ENCODE measurements at places on chromosomes 12 and 14.

GRCh38 chr12:29691161-29691854, 92.4 kb downstream of the TMTC1 start:
- DNase-seq: no peak

GRCh38 chr12:12938541-12938940, 13.4 kb downstream of the GPRC5D start:
- no peak for DNase-seq

DNA sequence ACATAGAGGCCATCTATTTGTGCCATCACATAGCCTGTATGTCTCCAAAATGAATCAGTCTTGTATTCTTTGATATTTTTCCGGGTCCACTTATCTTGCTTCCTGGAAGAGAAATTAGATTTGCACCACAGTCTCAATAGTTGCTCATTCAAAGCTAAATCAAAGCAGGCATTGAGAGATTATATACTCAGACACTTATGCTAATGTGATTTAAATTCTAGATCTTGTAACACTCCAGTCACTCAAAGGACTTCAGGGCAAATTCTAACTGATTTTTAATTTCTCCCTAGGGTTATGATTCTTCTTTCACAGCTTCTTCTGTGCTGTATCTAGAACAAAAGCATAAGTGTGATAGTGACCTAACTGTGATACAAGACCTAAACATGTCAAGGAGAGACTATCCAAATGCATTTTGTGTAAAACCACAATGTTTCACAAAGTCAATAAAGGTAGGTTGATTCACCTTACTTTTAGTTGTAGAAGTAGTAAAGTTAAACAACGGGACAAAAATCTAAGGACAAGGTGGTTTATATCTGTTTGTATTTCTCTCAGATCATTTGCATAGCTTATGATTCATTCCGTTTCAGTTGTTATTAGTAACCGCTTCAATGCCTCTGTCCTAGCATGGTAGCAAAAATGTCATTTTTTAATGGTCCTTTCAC, 26.8 kb downstream of the PLBD1 start:
- no peak for DNase-seq

DNA sequence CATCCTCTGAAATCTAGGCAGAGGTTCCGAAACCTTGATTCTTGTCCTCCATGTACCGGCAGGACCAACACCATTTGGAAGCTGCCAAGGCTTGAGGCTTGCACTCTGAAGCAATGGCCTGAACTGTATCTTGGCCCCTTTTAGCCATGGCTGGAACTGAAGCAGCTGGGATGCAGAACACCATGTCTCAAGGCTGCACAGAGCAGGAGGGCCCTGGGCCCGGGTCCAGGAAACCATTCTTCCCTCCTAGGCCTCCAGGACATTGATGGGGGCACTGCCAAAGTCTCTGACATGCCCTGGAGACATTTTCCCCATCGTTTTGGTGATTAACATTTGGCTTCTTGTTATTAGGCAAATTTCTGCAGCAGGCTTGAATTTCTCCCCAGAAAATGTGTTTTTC, 198.7 kb downstream of the EFCAB11 start:
- no peak for DNase-seq

GRCh38 chr12:96295532-96296160, 101.5 kb downstream of the ELK3 start:
- no peak for DNase-seq

GRCh38 chr14:78524196-78524595, 354.0 kb downstream of the NRXN3 start:
- no peak for DNase-seq

- DNase-seq: no peak
These were observed 49.4 kb downstream of the ABCC9 start for GRCh38 chr12:21891751-21892217.

- DNase-seq: no peak
These were observed 340.1 kb downstream of the GLT1D1 start for GRCh38 chr12:129193263-129193871.

DNA sequence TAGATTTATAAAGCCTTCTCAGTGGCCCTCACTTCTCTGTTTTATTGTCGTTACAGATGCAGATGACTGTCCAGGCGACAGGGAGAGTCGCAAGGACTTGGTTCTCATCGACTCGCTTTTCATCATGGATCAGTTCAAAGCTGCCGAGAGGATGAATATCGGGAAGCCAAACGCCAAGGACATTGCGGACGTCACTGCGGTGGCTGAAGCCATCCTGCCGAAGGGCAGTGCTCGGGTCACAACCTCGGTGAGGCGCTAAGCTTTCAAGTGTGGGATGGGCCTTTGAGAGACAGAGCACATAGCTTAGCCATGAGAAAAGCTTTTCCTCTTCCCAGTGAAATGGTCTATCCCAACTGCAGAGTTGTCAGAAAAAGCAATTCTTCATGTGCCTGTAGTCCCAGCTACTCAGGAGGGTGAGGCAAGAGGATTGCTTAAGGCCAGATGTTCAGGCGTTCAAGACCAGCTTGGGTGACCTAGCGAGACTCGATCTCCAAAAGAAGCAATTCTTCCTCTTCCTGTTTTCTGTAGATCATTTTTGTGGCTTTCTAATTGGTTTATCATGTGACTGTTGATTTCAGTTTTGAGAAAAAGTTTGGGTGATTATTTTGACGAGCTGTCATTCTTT, 56.4 kb downstream of the EP400 start:
- no peak for DNase-seq

GRCh38 chr12:111451649-111452129, 46.0 kb downstream of the SH2B3 start:
- DNase-seq: no peak

GRCh38 chr14:87847216-87847755, 145.7 kb downstream of the GALC start:
- DNase-seq: no peak

DNA sequence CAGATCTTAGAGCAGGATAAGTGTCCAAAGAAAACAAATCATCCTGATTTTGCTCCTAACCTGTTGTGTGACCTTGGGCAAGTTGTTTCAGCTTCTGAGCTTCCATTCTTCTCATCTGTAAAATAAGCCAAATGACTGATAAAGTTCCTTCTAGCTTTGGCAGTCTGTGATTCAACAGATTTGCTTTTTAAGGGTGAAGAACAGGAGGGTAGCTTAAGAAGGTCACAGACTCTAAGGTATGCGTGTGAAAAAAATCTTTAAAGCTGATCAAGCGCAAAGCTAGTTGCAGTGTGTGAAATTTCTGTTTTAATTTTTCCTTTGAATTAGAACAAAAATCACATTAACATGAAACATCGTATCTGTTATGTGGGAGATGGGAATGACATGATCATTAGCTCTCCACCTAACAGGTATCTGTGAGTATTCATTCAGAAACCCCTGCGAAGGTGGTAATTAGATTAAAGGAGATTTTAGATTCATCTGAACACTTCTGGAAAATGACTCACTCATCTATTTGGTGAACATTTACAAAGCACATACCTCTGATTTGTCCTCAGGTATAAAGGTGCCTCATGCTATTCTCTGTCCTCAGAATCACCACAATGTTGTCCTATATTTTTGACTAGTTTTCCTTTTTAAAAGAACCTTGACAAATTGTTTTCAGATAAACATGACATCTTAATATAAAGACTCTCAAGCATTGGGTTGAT, 131.9 kb upstream of the CPM start:
- DNase-seq: no peak

GRCh38 chr12:124264879-124265278, 30.0 kb upstream of the RFLNA start:
- DNase-seq: no peak

DNA sequence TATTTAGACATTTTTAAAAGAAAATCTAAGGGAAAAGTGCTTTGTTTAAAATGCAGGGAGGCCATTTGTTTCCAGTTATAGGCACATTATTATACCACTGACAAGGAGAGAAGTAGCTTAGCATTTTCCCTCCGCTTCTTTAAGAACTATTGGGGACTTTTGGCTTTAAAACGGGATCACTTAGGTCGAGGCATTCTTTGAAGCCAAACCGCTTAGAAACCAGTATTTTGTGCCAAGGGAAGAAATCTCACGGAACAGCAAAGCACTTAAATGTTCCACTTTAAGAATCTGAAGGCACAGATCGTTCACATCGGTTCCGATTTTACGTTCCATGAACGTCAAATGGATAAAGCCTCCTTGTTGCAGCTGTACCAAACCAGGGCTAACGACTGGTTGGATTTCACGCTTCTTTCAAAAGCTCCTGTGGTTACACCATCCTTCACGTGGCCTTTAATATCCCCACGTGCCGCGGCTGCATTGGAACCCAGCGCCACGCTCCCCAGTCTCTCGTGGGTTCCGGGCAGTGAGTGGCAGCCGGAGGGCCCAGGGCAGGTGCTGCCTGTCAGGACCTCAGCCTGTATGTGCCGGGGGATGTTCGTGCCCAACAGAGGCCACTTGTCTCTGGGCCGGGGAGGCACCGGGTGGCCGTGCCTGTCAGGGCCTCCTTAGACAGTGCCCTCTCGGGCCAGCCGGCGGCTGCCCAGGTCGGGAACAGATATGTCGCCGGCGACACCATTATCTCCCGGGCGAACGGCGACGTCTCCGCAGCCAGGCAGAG, 195.4 kb downstream of the KIF26A start:
- no peak for DNase-seq

- DNase-seq: no peak
These were observed 10.1 kb downstream of the LACRT start for GRCh38 chr12:54624315-54625279.

DNA sequence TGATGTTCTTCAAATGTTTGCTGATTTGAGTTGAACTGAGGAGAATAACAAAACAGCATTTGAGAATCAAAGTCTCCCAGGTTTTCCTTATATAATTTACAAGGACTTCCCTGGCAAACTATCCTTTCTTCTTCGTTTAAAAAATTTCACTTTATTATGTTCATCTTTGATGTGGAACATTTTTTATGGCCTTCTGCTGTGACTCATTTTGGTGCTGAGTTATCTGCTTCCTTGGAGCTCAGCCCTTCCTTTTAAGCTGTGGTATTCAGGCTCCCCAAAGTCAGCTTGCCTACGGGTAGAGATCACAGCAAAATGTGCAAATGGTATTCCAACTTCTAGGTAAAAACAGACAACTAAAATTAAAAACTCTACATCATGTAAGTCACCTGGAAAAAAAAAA, 1.4 kb upstream of the ANO4 start:
- no peak for DNase-seq

GRCh38 chr12:58313091-58313855, 371.9 kb downstream of the ATP23 start:
- no peak for DNase-seq

DNA sequence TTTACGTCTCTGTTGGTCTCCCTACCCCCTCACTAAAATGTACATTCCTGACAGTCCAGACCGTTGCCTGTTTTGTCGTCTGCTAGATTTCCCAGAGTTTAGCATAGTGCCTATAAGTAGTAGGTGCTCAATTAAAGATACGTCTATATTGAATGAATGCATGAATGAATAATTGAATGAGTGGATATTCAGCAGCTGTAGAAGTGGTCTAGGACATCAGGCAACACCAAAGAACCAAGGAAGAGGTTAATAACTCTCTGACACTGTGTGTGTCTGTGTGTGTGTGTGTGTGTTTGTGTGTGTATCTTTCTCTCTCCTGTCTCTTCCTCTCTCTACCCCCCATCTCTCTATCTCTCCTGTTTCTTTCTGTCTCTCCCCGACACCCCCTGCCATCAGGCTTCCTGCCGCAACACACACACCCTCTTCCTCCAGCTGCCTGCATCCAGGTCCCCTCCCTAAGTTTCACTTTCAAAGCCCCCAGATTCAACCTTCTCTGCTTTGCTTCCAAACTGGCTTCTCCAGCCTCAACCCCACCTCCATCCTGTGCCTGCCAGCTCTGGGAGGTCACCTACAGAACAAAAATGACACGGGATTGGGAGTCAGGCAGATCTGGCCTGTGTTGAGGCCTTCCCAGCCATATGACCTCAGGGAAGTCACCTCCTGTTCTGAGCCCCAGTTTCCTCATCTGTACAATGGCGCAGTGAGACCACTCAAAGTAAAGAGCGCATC, 119.9 kb upstream of the NCOR2 start:
- no peak for DNase-seq

DNA sequence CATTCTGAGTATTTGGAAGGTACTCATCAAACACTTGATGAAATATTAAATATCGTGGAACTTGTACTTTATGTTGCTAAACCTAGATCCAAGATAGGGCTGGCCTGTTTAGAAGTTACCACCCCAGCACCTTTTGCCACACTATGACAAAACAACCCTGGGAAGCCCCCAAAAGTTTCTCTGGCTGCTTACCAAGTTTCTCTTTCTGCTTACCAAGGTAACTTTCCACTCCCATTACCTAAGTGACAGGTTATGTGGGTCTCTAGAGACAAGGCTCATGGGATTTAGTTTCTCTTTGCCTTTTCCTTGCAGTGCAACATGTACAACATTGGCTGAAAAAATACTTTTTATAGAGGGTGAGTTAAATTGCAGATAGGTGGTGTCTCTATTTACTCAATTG, 28.9 kb upstream of the PPM1A start:
- no peak for DNase-seq

- DNase-seq: no peak
These were observed 85.3 kb downstream of the PRIMA1 start for GRCh38 chr14:93702946-93703345.

GRCh38 chr12:91706466-91706865, 439.2 kb downstream of the BTG1 start:
- DNase-seq: no peak

GRCh38 chr12:69022674-69023073, 89.7 kb upstream of the CPM start:
- no peak for DNase-seq

DNA sequence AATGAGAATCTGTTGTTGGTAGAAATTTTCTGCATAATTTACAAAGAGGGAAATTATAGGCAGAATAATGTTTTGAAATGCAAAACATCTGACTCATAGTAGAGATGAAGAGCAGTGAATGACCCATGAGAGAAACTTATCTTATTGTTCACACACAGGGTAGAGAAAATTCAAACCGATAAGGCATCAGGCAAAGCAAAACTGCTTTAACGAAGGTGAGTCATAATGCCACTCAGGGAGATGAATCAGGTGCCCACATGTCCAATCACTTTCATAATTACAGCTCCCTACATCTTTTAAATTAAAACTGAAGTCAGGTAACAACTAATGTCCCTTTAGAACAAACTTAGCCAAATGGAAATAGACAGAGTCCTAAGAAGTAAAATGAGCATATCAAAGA, 265.6 kb upstream of the GARIN6 start:
- DNase-seq: no peak

GRCh38 chr14:104724407-104724980, 465 bp downstream of the ADSS1 start:
- no peak for DNase-seq

DNA sequence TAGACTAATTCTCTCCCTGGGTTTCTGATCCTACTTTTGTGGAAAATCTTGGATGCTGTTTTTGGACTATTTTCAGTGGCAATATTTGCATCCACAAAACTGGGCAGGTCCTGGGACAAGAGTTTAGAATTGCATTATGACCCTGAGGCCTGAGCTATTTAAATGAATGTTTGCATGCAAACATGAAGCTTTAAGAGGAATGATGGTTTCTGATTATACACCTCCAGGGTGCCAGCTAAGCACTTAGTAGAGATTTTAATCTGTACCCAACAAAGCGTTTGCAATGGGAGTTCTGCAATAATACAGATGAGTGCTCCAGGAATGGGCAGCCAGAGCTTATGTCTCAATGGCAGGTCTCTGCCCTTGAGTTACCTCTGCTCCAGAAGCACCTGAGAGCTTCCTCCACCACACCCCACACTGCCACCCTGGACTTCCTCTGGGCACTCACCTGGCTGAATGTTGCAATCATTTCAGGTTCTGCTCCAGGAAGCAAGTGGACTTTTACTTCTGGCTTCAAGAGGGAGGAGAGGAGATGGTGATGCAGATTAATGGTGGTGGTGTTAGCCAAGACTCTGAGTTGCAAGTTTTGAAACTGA, 6.0 kb upstream of the SPTLC2 start:
- no peak for DNase-seq

- no peak for DNase-seq
These were observed 214.3 kb upstream of the CDKN3 start for GRCh38 chr14:54182419-54183045.

GRCh38 chr12:47504775-47505446, 200.9 kb downstream of the RPAP3 start:
- DNase-seq: no peak

All from activated CD8-positive, alpha-beta memory T cell treated with anti-CD3 and anti-CD28 coated beads for 1 hour (primary cell).